ENCODE measurements at places on chromosomes 1 and 21. TPM values are rescaled to one million over a fixed set of nuclear protein-coding genes. Genes with fewer than 3 reads are reported as not detected.

CNIH3 gene
- polyA plus RNA-seq = 0.39 TPM

PLEKHG5 gene
- polyA plus RNA-seq = not detected

EFNA1 gene
- polyA plus RNA-seq = not detected

CADM3 gene
- polyA plus RNA-seq = not detected

JUN gene
- 29.3 TPM for polyA plus RNA-seq

CELA2A gene
- not detected for polyA plus RNA-seq

KCNK1 gene
- not detected for polyA plus RNA-seq

PPIAL4G gene
- polyA plus RNA-seq = not detected

FOXD3 gene
- polyA plus RNA-seq = not detected

FTCD gene
- polyA plus RNA-seq = not detected

SPRR2E gene
- polyA plus RNA-seq = not detected
